Vagina (tissue), 2 donors: ENCODE measurements at places on chromosomes 6 and 20.

DNA sequence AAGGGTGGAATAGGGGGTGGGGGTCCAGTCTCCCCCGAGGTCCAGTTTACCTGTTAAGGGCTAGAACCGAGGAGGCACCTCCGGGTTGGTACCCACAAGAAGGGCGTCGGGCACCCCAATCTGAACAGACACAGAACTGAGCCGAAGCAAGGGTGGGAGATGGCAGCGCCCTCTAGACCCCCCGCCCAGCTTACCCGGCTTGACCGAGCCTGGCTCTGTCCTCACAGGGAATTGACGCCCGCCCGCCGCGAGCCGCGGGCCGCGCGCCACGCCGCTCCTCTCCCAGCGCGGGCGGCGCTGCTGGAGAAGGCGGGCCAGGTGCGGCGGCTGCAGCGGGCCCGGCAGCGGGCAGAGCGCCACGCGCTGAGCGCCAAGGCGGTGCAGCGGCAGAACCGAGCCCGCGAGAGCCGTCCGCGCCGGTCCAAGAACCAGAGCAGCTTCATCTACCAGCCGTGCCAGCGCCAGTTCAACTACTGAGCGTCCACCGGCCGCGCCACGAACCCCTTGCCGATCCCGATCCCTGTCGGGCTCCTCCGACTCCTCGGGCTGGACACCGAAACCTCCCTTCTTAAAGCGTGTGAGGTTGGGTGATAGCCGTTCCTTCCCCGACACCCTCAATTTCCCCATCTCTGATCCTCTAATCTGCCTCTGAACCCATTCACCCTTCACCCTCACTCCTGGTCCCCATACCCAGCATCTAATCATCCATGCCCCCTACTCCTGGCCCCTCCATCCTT is 5.9 kb downstream of the TP53INP2 start:
- DNase-seq, result peak; percentile 91

DNA sequence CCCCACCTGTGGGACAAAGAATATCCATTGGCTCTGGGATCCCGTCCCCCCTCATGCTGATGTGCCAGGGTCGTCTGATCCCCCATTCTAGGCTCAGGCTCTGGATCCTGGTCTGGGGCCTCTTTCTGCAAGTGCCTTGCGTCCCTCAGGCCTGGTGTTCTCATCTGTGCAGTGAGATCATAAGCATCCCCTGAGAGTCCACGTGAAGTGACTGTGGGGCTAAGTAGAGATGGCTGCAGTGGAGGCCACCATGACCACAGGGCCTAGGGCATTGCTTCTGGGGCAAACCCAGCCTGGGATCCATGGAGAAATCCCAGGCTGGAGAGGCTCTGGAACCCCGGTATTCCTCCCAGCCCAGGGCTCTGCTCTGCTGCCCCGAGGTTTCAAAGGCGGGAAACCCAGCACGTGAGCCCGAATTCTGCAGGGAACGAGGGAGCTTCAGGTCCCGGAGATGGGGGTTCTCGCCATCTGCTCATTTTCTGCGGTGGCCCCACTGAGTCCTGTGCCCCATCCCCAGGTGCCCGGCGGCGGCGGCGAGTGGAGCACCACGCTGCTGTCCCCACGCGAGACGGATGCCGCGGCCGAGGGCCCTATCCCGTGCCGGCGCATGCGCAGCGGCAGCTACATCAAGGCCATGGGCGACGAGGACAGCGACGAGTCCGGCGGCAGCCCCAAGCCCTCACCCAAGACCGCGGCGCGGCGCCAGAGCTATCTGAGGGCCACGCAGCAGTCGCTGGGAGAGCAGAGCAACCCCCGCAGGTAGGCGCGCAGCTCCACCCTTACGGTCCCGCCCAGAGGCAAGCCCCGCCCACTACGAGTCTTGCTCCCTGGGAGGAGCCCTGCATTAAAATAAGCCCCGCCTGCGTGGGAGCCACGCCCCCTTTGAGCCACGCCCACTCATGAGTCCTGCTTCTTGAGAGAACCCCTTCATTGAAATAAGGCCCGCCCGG is 105.5 kb upstream of the MYL9 start:
- no peak for DNase-seq

DNA sequence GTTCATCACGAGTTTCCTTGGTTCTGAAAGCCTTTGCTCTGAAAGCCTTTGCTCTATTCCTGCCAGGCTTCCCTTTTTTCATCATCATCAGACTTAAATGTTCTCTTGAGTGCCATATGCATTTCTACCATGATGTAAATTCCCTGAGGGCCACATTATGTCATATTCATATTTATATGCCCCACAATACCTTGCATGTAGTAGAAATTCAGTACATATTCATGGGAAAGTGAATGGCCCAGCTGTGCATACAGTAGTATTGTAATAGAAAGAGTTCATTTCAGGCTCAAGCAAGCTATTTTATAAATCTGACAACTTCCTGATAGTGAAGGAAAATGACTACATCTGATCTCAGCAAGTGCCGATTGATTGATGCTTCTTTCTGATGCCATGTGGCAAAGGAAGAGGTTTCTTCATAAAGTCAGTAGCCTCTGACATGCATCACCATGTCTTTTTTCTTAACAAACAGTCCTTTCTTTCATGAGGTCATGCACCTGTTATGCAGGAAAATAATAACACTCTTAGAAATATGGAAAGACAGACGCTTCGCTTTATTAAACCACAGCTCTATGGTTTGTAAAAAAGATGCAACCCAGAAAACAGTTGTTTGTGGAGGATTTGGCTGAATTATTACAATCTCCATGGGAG is 308.7 kb downstream of the SAMD5 start:
- DNase-seq, result no peak

DNA sequence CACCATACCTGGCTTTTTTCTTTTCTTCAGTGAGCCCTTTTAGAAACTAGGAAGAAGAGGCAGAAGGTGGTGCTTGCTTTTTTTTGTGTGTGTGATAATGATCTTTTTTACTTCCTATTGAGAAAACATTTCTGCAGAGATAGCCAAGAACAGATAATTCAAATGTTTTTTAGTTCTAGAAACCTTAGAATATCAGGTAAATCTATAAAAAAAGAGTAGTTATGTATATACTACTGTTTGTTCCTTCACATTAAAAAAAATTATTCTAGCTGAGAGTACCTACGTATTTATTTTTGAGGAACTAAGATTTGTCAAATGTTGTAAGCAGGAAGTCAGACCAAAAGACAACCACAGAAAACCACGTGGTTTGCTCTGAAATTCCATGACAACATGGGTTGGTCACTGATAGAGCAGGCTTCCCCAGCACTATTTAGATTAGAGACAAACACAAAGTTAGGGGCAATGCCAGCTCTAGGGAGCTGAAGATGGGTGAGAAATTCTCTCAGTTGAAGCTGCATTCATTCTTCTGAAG is 12.8 kb downstream of the STK4 start:
- DNase-seq, result no peak

DNA sequence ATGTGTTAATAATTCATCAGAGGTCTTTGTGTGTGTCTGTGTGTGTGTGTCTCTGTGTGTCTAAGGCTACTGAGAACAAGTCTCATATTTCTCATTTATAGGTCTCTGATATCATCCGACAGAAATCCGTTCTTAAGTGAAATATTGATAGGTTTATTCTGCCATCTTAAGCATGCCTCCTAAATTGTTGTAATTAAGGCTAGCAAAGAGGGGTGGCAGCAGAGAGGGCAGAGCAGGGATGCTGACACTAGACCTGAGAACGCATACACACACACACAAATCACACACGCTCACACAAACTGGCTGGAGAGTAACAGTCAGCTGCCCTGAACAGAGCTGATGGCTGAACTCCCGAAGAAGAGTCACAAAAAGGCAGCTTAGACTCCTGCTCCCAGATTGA is 84.9 kb upstream of the LRFN2 start:
- no peak for DNase-seq

DNA sequence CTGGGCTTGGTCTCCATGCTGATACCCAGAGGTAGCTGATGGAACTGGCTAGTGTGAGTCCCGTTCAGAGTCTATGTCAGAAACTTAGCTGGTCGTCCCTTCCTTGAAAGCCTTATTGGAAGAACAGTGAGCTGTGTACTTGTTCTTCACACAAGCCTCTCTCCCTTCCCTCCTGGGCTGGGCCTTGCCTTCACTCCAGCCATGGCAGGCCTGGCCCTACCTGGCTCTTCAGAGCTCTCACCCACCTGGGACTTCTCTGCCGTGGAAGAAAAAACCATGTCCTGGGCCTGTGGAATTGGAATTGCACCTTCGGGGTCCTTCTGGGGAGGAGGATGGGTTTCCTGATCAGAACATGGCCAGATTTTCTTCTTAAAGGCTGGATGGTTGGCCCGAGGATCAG is 20.3 kb upstream of the ZNF831 start:
- no peak for DNase-seq

DNA sequence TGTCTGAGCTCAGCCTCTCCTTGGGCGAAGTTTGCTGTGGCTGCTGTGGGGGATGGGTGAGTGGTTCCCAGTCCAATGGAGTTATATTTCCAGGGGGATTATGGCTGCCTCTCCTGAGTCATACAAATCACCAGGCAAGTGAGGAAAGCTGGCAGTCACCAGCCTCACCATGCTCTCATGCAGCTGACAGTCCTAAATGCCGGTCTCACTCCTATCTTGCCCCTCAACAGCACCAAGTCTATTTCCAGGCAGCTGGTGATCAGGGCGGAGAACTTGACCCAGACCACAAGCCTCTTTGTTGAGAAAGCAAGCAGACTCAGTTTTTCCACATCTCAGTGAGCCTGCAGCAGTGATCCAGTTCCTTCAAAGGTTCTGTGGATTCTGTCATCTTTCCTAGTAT is 98.9 kb downstream of the TBC1D32 start:
- DNase-seq, result no peak

GRCh38 chr6:85966828-85967227 is 324.1 kb upstream of the SYNCRIP start:
- no peak for DNase-seq

- no peak for DNase-seq
Observed at GRCh38 chr20:57124800-57125517, 141.5 kb downstream of the BMP7 start.

GRCh38 chr6:37489697-37490336 is 9.9 kb downstream of the CCDC167 start:
- no peak for DNase-seq

- DNase-seq, result no peak
Observed at GRCh38 chr20:59004493-59004762, 2.6 kb downstream of the CTSZ start.

- DNase-seq, result no peak
Observed at GRCh38 chr6:6689400-6690143, 101.1 kb downstream of the LY86 start.

DNA sequence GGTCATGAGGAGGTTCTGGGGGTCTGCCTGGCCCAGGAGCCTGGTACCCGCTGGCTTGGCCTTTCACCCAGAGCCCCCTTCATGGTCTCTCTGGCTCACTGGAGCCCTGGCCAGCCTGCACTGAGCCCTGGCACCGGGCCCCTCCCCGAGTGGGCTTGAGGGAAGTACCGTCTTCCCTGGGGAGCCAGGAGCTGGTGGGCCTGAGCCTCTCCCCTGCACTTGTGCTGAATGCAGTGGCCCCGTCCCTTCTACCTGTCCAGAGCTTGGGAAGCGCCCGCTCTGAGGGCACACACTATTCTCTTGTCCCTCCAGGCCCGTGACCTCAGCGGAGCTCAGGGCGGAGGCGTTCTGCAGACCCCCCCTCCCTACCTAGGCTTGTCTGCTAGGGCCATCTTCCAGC is 62.2 kb downstream of the TCP11 start:
- DNase-seq, result no peak

DNA sequence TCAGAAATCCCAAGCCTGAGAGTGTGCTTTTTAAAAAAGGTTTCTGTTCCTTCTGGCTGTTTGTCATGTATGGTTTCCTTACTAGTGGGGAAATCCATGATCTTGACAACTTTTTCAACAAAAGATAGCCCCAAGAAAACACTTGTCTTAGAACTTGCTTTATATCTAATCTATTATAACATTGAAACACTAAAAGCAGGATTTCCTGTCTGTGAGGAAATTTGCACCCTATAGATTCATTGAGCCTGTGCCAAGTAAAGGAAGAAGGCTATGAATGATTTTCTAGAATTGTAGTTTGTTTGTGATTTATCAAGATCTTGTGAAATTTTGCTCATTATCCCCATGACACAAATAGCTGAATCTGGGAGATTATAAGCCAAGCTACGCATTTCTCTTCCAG is 238.6 kb upstream of the RIN2 start:
- DNase-seq, result no peak

DNA sequence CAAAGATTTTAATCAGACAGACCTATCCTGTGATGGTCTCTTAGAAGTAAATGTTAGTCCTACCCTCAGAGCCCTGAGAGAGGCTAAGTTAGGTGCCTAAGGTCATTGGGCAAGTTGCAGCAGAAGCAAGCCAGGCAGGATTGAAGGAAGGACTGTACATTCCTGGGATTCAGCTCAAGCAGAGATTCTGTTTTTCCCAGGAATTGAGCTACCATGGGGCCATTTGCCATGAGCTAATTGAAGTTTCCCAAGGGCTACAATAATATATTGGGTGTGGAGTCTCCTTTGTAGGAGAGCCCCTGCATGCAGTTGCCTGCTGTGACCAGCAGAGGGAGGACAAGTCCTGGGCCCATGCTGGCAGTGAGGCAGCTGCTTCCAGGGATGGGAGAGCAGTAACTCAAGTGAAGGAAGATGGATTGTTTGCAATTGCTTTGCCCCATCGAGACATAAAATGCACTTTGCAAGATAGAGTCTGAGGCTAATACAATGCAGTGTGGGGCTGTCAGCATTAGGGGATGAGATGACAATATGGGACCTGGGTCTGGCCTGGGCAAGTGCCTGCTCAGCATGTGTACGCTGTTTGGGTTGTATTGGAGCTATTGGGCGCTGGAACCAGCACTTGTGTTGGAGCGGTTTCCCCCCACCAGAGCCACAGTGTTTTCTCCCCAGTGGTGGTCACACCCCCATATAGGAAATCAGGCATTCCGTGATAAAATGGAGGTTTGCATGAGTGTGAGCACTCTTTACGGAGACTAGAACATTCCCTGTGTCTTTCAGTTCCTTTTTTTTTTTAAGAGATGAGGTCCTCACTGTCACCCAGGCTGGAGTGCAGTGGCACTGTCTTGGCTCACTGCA is 27.9 kb downstream of the DNMT3B start:
- no peak for DNase-seq

- DNase-seq, result no peak
Observed at GRCh38 chr6:11732036-11732631, 46.5 kb downstream of the ADTRP start.

GRCh38 chr20:10992731-10993130 is 318.9 kb upstream of the JAG1 start:
- no peak for DNase-seq

GRCh38 chr6:56841751-56842150 is 113.2 kb upstream of the BEND6 start:
- no peak for DNase-seq

DNA sequence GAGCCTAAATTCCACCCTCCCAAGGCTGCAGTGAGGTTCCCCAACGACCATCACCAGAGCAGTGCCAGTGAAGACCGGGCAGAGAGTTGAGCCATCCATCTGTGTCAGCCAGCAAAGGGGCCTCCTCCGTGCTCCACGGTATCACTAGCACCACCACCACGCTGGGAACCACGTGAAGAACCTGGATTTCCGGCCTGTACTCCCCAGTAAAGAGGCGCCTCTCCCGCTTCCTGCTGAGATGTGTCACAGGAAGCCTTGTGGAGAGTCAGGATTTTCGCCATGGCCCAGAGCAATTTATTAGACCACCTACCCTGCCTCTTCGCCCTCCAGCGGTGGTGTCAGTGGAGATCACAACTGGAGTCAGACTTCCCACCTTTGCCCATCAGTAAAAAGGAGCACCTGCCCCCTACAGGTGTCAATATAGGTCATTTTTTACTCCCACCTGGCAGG is 28.8 kb downstream of the CPXM1 start:
- no peak for DNase-seq

- no peak for DNase-seq
Observed at GRCh38 chr6:113707194-113707593, 150.0 kb upstream of the MARCKS start.

- no peak for DNase-seq
Observed at GRCh38 chr20:18645851-18646250, 58.0 kb downstream of the DTD1 start.
